ENCODE measurements at places on chromosomes 4 and X.

DNA sequence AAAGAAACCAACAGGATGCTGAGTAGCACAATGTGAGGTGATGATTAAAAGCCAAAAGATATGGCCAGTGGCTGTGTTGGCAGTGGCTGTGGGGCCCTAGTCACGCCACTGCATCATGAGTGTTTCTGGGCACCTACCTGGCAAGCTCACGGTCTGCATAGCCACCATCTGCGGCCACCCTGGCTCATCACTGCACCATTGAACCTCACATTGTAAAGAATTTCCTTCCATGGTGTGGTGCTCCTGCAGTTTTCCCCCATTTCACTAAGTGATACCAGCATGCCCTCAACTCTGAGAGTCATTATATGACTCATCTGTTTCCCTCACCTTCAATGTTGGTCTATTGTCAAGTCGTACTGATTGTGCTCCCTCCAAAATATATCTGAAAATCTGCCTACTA, 45.5 kb upstream of the CLNK start:
- DNase-seq = no peak

- no peak for DNase-seq
These were observed 171.6 kb downstream of the FAT4 start for GRCh38 chr4:125486351-125486750.

DNA sequence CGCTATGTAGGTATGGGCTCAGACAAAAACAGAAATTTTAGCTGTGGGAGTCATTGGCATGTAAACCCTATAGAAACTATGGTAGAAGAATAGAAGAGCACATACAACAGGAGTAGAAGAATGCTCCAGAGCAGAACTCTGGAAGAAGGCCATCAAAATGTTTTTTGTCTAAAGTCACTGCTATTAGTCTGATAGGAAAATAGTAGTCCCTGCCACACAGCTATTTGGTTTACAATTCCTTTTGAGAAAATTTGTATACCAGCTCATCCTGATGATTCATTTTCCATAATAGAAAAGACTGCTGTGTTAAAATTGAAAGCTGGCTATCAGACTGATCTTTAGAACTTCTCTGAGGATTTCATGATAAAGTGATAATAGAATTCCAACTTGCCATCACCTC, 32.8 kb upstream of the ADAD1 start:
- DNase-seq = no peak

DNA sequence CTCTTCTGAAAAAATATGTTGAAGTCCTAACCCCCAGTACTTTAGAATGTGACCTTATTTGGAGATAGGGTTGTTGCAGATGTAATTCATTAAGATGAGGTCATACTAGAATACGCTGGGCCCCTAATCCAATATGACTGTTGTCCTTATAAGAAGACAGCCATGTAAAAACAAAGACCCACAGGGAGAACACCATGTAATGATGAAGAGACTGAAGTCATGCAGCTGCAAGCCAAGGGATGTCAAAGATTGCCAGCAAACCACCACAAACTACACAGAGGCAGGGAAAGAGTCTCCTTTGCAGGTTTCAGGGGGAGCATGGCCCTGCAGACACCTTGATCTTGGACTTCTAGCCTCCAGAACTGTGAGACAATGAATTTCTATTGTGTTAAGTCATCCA, 37.4 kb downstream of the CXorf58 start:
- DNase-seq = no peak

DNA sequence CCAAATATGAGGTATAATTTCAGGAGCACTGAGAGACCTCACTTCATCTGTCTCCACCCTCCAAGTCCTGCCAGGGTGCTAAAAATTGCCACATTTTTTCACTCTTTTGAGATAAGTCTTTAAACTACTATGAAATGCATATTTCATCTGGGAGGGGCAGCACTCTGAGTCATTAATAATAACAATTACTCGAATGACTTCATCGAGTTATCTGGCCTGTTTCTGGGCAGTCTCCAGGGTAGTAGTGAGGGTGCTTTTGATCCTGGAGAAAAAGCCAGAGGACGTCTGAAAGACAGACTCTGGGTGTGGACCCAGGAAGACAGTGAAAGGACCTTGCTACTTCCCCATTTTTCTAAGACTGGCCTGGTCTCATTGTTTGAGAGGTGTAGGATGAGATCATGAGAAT, 42.3 kb upstream of the SRD5A3 start:
- no peak for DNase-seq

DNA sequence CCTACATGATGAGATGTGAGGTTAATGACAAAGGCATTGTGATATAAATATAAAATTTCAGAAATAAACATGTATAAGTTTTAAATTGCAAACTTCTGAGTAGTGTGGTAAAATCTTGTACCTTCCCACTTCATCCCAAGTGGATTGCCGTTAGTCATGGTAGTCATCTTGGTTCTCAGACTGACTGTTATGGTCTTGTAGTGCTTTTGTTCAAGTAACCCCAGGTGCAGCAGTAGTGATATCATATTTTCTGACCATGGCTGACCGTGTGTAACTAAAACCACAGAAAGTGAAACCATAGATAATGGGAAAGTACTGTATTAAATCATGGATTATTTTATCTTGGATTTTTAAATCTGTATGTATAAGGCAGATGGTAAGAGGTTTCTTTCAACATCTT, 74.8 kb upstream of the SLIT2 start:
- no peak for DNase-seq

- peak; percentile 57 for DNase-seq
These were observed 19.4 kb downstream of the AWAT2 start for GRCh38 chrX:70030301-70030767.

DNA sequence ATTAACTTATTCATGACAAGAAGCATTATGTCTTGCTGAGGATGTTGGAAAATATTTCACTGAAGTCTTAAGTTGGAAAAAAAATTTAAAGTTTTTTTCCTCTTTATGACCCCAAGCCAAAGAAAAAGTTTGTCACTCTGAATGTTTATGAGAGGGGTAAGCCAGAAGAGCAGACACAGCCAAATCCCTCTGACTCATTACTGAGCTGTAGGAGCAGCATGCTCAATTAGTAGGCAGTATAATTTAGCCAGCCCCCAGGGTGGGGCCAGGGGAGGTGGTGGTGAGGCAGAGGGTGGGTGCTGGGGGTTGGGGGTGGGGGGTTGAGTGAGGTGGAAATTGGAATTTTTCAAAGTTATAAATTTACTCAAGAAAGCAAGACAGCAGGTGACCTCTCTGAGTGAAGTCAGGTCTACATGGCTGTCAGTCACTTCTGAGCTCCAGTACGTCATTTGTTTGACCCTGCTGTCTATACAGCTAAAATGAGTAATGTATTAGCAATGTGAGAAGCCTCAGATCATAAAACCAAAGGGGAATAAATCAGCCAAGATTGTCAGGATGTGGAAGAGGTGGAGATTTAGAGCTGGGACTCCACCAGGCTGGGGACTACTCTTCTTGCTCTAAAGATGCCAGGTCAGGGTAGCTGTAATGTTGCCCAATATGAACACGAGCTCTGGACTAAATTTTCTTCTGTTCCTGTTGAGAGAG, 98.8 kb upstream of the NDP start:
- no peak for DNase-seq

- no peak for DNase-seq
These were observed 260.5 kb upstream of the DDX53 start for GRCh38 chrX:22739276-22739675.

- DNase-seq = no peak
These were observed 300.4 kb upstream of the RPS6KA3 start for GRCh38 chrX:20567108-20567507.

GRCh38 chrX:18873189-18873791, 110.6 kb downstream of the PHKA2 start:
- DNase-seq = no peak

GRCh38 chrX:153657161-153657560, 10.2 kb downstream of the DUSP9 start:
- DNase-seq = no peak

DNA sequence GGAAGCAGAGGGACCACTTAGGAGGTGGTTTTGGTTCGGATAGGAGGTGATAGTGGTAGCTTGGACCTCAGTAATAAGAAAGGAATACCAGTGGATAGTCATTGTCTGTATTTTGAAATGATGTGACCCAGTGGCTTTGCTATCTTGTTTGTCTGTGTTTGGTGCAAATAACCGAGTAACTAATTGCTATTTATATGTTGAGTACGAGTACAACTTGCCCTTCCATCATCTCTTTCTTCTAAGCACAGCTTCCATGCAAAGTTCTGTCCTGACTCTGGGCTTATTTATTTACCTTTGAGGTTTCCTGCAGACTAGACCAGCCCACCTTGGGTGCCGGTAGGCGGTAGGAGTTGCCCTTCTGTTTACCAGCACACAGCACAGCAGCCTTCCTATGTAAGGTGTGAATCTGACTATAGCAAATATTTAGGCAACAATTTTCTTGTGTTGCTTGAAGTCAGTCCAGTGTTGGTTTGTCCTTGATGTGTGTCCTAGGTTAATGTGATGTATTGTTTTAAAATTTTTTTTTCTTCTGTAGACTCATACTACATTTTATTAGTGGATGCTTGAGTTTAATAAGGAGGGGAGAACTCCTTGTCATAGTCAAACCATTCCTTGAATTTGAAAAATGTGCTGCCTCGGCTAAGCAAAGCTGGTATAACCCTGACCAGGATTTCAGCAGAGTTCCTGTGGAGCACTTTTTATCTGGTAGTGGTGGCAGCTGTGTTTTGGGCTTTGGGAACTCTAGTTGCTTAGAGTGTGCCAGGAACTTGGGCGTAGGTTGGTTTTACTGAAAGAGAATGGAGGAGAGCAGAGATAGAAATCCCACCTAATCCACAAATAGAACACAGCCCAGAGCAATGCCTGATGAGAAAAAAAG, 21.9 kb downstream of the PTTG2 start:
- no peak for DNase-seq

GRCh38 chr4:151641167-151641566, 119.6 kb downstream of the GATB start:
- DNase-seq = no peak

GRCh38 chr4:38455092-38455862, 208.7 kb upstream of the KLF3 start:
- DNase-seq = peak; percentile 10

DNA sequence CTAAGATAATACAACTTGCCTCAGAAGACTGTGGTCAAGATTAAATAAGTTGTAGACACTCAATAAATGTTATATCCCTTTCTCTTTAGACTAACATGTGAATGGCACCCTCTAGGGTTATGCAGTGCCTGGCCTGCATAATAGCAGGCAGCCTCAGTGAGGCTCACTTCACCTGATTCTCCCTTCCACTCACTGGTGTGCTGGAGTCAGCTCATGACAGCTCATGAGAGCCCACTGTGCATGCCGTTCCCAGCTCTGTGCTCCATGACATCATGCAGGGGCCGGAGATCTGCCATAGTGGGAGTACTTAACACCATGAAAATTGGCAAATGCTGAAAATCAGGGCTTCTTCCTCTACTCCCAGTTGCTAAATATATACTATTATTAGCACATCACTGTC, 64.5 kb downstream of the TEC start:
- DNase-seq = no peak

DNA sequence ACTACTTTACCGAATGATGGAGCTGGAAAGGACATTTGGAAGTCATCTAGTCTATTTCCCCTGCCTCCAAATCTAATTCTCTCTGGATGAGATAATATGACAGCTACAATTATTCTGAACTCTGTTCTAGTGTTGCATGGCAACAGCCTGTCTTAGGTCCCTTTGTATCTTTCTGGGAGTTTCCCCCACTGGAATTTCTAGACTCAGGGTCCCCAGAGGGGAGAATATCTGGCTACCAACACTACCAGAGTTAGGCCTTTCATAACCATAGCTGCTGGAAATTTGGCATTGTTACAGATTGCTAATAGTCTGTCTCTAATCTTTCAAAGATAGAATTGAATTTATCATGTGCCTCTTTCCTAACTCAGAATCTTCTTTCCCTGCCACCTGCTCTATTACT, 4.5 kb downstream of the MSN start:
- no peak for DNase-seq

DNA sequence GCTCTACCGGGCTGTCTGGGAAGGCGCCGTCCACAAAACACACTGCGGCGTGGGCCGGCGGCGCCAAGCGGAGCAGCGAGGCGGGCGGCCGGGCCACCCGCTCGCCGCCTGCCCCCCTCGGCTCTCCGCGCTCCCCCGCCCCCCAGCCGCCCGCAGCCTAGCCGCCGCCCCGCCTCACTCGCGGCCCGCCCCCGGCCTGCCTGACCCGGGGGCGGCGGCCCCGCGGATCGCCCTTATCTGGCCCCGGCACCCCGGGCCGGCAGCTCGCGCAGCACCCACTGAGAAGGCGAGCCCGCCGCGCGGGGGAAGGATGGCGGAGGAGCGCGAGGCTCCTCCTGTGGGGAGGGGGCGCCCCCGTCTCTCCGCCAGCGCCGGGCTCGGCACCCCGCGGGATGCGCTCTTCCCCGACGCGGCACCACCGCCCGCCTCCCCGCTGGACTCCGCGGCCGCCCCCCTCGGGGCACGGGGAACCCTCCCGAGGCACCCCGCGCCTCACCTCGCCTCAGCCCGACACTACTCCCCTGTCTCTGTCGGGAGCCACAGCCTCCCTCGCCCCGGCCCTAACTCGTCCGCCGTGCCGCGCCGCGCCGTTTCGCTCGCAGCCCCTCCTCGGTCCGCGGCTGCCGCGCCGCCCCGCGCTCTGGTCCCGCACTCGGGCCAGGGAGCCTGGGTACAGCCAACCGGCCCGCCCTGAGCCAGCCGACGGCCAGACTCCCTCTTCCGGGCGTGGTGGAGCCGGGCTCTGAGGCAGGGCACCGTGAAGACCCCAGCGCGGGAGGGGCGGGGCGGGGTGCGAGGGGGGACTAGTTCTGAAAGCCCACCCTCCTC, 566 bp downstream of the ATP11C start:
- DNase-seq = peak; percentile 56

DNA sequence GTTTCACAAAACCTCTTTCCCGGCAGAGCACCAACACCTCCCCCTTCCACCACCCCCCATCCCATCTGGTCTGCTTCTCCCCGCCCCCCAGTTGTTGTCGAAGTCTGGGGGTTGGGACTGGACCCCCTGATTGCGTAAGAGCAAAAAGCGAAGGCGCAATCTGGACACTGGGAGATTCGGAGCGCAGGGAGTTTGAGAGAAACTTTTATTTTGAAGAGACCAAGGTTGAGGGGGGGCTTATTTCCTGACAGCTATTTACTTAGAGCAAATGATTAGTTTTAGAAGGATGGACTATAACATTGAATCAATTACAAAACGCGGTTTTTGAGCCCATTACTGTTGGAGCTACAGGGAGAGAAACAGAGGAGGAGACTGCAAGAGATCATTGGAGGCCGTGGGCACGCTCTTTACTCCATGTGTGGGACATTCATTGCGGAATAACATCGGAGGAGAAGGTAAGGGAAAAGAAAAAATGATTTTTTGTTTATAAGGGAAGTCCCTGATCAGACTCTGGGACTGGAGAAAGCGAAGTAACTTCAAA, at the start of gene PDGFRA:
TSS of gene PDGFRA (plus strand) at position 333 of the 541 bp plus-strand sequence. CDS start 29,476 bp downstream, outside the sequence.
- DNase-seq = no peak

DNA sequence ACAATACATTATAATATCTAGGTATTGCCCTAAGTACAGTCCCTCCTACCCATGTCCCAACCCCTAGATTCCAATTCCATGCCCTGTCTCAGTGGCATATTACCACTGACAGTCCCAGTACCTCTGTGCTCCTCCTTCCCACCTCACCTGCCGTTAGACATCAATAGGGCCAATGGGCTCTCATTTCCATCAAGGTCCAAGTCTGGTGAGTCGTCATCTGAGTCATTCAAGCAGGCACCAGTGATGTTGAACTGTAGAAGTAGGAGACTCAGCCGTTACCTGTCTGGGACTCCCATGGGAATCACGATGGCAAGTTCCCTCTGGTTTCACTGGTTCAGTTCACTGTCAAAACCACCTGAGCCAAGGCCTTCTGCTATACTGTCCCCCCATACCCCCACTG, 51.7 kb downstream of the PHF8 start:
- no peak for DNase-seq
